Adrenal gland (tissue), 19 donors: ENCODE measurements at places on chromosomes 7 and 10. TPM values are rescaled to one million over a fixed set of nuclear protein-coding genes. Genes with fewer than 3 reads are reported as not detected.

The MACROH2A2 gene
- total RNA-seq = 3.0 TPM

The TAF3 gene
- 4.5 TPM for total RNA-seq

The TAS2R41 gene
- total RNA-seq = not detected

The THSD7A gene
- 1.7 TPM for total RNA-seq

The FGF8 gene
- total RNA-seq = not detected

The AQP1 gene
- total RNA-seq = 51.9 TPM

The AKR1C4 gene
- not detected for total RNA-seq

- H3K4me3 ChIP-seq = no peak overlapping the region
- no peaks in the 10 kb centered on the region for H3K27me3 ChIP-seq
- no peak overlapping the region for H3K27ac ChIP-seq
- DNase-seq = no peak
- H3K36me3 ChIP-seq = no peaks in the 10 kb centered on the region
- H3K4me1 ChIP-seq = peaks cover 5% of the 10 kb centered on the region
Measured at GRCh38 chr7:129664029-129665012, 52.8 kb downstream of the NRF1 start.

- H3K36me3 ChIP-seq = no peaks in the 10 kb centered on the region
- H3K27ac ChIP-seq = no peak overlapping the region
- H3K4me3 ChIP-seq = no peak overlapping the region
- H3K4me1 ChIP-seq = peaks cover 6% of the 10 kb centered on the region
Measured at GRCh38 chr10:17238445-17239291, 10.6 kb downstream of the VIM start.

DNA sequence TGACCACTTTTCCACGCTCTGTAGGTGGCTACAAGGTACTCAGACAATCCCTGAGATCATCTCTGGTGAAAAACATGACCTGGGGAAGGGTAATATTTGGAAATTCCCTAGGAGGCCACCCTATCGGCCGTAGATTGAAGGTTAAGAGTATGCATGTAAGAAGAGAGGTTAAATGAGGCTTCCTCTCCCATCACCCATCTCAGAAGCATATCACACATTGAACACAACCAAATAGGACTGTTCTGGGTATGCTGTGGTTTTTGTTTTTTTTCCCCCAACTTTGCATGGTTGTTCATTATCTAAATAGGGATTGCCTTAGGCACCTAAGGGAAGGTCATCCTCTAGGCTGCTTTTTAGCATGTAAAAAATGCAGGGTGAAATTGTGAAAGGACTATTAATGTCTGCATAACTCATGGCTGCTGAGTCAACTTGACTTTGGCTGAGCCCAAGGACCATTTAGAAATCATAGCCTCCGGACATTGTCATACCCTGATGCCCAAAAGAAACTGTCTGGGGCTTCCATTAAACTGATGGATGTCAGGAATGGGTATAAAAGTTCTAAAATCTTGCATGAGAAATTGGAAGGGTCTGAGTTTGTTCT is 24.7 kb upstream of the ST8SIA6 start:
- DNase-seq = no peak
- H3K27ac ChIP-seq = no peak overlapping the region
- no peaks in the 10 kb centered on the region for H3K36me3 ChIP-seq
- no peaks in the 10 kb centered on the region for H3K27me3 ChIP-seq
- H3K4me3 ChIP-seq = no peak overlapping the region

DNA sequence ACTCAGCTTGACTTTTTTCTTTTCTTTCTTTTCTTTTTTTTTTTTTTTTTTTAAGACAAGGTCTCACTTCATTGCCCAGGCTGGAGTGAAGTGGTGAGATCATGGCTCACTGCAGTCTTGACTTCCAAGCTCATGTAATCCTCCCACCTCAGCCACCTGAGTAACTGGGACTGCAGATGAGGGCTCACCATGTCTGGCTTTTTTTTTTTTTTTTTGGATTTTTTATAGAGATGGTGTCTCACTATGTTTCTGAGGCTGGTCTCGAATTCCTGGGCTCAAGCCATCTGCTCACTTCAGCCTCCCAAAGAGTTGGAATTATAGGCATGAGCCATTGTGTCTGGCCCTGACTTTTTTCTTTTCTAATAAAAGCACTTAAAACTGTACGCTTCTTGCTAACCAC is 358.2 kb upstream of the IGFBP3 start:
- no peak overlapping the region for H3K27ac ChIP-seq
- H3K27me3 ChIP-seq = no peaks in the 10 kb centered on the region
- no peaks in the 10 kb centered on the region for H3K4me1 ChIP-seq
- DNase-seq = no peak
- no peak overlapping the region for H3K4me3 ChIP-seq

GRCh38 chr10:66098595-66099480 is 827.0 kb upstream of the LRRTM3 start:
- no peak for DNase-seq
- no peaks in the 10 kb centered on the region for H3K27me3 ChIP-seq
- H3K4me3 ChIP-seq = no peak overlapping the region
- H3K4me1 ChIP-seq = no peaks in the 10 kb centered on the region
- no peaks in the 10 kb centered on the region for H3K36me3 ChIP-seq
- H3K27ac ChIP-seq = no peak overlapping the region
